Hematopoietic multipotent progenitor cell treated with erythropoietin and hydrocortisone succinate and interleukin-3 and kit ligand, for 17 days (in vitro differentiated cells): ENCODE measurements at places on chromosomes 12 and 14.

DNA sequence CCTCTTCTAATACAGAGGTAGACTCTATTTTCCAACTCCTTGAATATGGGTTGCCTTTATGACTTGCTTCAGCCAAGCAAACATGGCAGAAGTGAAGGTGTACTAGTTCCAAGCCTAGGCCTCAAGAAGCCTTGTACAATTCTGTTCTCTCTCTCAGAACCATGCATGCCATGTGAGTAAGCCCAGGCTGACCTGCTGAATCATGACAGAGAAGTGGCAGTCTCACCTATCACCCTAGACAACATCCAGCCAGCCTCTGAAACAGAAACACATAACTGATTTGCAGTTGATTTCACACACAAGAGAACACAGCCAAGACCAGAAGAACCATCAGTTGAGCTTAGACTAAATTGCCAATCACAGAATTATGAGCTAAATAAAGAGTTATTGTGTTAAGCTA, 157.2 kb downstream of the GARIN6 start:
- no peak for DNase-seq

DNA sequence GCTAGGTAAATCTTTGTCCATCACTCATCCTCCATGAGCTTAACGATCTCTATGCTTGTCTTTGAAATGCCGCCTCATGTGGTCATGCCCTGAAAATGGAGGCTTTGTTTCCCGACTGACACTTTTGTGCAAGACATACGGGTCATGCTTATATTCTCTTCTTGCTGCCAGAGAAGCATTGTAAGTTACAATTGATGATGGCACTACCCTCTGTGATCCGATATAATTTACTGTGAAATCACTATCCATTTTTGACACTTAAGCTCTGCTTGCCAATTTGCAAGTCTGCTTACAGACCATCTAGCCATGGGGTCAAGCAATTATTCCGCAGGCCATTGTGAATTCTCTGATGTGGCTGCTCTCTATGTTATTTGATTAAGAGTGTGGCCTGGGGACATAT, 650.0 kb downstream of the FLRT2 start:
- no peak for DNase-seq

DNA sequence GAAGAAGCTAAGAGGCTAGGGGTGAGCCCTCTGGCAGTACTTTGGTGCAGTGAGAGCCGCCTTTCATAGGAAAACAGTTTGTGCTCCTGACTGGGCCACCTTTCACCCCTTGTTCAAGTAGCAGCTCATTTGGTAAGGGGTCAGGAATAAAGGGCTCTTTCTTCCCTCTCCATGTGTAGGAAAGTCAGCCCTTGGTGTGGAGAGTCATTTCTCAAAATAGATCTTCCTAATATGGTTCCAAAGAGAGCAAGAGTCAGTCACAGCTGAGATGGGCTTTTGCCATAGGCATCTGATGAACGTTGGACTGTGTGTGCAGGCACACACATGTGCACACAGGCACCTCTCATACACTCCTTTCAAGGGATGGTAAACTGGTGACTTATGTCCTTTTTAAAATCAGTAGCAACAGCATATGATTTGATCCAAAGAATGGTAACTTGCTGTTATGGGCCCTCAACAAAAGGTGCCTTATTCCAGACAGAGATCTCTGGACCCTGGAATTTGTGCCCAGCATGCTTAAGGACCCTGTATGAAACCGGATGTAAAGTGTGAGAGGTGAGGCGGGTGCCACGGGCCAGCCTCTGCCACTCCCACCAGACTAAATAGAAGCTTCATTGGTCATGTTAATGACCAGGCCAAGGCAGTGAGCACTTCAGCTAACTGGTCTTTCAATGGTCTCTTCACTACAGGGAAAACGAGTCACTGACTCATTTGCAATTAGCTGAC, 16.7 kb upstream of the RIC8B start:
- no peak for DNase-seq

GRCh38 chr14:91470216-91470615, 39.9 kb downstream of the PPP4R3A start:
- no peak for DNase-seq

- no peak for DNase-seq
Measured at GRCh38 chr12:66047411-66048021, 83.0 kb downstream of the LLPH start.

DNA sequence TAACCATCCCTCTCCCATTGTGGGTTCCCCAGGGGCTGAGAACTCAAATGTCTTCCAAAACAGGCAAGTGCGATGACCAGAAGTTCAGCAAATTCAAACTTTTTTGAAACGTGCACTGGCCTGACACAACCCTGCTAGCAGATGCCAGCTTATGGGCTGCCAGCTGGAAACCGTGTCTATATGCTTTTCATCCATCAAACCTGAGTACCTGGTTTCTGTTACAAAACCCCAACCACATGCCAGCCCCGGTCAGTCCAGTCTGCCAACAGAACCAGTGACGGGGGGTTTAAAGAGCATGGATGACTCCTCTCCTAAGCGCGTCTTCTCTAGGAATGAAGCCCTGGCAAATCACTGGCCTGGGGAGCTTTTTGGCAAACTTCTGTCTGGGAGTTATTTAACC, 189.7 kb downstream of the TTC7B start:
- DNase-seq, result no peak

DNA sequence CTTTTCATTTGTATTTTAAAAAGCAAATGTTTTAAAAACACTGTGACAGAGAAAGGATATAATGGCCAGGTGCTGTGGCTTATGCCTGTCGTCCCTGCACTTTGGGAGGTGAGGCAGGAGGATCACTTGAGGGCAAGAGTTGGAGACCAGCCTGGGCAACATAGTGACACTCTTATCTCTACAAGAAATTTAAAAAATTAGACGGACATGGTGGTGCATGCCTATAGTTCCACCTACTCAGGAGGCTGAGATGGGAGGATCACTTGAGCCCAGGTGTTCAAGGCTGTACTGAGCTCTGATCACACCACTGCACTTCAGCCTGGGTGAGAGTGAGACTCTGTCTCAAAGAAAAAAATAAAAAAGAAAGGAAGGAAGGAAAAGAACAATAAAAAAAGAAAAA, 7.8 kb downstream of the RFX4 start:
- no peak for DNase-seq

DNA sequence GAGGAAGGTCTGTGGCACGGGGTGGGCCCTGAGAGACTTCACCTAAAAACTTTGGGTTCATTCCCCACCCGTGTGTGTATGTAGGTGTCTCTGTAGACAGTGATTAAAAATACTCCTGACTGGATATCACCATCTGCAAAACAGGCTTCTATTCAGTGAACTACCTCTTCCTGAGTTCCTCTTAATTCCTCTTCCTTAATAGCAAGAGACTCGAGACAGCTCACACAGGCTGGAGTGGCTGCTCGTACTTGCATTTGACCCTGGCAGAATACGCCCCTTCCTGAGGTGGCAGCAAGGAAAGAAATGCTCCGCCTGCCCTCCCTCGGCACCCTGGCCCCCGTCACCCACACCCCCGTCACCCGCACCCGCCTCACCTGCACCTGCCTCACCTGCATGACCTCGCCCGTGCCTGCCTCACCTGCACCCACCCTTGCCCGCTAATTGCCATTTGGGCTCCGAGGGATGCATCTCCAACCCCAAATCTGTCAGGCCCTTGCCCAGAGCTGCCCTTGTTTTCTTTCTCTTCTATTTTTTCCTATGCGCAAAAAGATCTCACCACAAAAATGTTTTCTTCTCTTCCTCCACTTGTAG, 90.0 kb downstream of the FBXL14 start:
- DNase-seq, result no peak

DNA sequence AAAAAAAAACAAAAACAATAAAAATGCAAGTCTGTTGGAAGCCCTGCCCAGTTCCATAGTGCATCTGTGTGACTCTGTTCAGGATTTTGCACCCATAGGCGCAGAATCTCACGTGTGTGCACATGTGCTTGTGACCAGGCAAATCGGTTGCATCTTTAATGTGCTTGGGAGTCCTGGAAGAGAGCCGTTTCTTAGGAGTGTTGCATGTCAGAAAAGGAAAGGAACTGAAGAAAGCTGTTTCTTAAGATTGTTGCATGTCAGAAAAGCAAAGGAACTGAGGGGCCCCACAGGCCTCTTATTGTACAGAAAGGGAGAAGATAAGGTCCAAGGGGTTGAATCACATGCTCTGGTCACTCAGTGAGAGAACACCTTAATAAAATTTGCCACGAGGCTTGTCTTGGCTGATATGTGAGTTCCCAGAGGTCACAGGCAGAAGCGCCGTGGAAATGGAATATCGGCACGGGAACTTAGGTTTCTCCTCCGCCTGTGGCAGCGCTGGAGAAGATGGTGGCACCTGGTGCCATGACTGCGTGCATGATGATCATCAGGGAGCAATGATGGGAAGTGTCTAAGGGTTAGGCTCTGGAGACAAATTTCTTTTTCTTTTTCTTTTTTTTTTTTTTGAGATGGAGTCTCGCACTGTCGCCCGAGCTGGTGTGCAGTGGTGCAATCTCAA, 90.0 kb downstream of the LRRC74A start:
- no peak for DNase-seq

- DNase-seq, result peak; percentile 60
Measured at GRCh38 chr12:49776413-49776812, 35.1 kb downstream of the TMBIM6 start.

- DNase-seq, result no peak
Measured at GRCh38 chr12:86710109-86710508, 453.9 kb upstream of the MGAT4C start.

GRCh38 chr12:2032506-2032905, 20.3 kb upstream of the CACNA1C start:
- DNase-seq, result no peak

GRCh38 chr14:78535041-78535440, 364.9 kb downstream of the NRXN3 start:
- no peak for DNase-seq

DNA sequence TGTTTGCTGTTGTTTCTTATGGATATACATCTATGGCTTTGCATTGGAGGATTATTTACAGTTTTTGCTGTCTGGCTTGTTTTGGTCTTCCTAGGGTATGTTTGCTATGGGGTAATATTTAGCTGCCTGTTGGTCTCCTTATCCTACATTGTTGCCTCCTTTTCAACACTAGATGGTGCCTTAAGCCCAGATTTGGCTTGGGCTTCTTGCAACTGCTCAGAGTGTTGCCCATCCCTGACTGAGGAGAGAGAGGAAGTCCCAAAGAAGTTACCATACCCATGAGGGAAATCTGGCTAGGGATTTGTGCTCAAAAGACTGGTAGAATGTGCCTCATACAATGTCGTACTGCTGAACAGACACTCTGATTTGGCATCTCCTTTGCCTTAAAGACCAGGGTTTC, 94.6 kb upstream of the MUCL1 start:
- DNase-seq, result peak; percentile 10

DNA sequence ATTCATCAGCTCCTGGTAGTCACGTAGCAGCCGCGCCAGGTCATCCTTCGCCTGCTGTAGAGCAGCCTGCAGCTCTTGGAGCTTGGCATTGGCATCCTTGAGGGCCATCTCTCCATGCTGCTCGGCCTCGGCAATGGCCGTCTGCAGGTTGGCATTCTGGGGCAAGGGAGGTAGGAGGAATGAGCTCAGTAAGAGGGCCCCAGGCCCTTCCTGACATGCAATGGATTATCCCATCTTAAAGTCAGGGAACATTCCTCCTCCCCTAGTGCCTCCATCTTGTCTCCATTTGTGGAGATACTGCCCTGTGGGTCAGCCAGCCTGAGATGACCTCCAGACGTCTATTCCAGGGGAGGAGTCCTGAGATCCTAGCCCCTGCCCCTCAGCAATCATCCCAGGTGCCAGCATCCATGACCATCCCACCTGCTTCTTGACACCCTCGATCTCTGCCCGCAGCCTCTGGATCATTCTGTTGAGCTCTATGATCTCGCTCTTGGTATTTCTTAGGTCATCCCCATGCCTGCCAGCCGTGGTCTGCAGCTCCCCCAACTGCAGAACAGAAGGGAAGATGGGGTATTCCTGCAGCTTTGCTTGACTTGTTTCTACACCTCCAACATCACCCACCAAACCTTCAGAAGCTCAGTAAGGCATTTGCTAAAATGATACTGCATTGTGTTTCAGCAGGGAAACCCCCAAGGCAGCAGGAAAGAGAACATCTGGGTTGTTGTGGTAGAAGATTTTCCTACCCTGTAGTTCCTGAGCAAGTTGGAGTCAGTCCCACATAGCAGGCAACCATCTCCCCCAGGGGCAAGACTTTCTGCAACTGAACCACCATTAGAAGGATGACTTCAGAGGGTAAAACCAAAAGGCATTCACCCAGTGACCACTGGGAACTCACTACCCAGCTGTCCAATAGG, 4.4 kb downstream of the KRT3 start:
- no peak for DNase-seq

- DNase-seq, result no peak
Measured at GRCh38 chr14:72652179-72652578, 241.7 kb downstream of the DPF3 start.

DNA sequence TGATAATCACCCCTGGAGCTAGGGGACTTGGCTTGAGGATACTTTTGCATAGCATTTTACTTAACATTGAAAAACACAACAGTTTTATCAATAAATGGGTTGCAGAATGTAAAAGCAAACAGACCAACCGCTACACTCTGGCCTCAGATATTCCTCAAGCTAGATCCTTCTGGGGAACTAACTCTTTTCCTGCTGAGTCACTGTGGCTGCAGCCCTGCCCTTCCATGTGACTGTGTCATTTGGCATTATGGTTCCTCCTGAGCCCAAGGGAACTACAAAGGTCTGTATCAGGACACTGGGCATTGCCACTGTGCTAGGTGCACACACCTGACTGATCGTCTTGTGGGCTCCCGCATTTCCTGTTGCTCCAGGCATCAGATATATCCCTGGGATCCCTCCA, 56.6 kb downstream of the TTC9 start:
- DNase-seq, result peak; percentile 7

GRCh38 chr14:68787092-68787992, 5.5 kb downstream of the ZFP36L1 start:
- no peak for DNase-seq

DNA sequence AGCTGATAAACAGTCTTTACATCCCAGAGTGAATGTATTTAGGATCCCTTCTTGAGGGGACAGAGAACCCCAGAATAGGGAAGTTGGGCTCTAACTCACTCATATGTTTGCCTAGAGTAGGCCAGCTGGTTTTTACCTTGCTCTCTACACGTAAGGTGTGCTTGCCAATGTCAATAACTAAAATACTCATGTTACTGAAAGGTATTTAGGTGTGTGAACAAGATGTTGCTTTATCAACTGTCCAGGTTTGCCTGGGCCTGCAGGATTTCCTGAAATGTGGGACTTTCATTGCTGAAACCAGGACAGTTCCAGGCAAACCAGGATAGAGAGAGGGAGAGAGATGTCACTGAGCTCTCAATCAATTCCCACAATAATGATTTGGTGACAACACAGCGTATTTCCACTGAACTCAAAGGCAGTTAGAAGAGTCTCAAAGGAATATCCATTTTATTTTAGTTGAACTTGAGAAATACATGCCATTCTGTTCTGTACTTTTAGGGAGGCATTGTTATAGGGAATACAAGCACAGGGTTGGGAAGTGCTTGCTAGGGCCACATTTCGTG, 171.7 kb downstream of the NRXN3 start:
- no peak for DNase-seq
